ENCODE measurements at places on chromosomes 13 and 19.

- DNase-seq, result no peak
Measured at GRCh38 chr19:6677883-6678689, 8.1 kb upstream of the TNFSF14 start.

- DNase-seq, result no peak
Measured at GRCh38 chr13:43185226-43185625, 161.8 kb downstream of the DNAJC15 start.

DNA sequence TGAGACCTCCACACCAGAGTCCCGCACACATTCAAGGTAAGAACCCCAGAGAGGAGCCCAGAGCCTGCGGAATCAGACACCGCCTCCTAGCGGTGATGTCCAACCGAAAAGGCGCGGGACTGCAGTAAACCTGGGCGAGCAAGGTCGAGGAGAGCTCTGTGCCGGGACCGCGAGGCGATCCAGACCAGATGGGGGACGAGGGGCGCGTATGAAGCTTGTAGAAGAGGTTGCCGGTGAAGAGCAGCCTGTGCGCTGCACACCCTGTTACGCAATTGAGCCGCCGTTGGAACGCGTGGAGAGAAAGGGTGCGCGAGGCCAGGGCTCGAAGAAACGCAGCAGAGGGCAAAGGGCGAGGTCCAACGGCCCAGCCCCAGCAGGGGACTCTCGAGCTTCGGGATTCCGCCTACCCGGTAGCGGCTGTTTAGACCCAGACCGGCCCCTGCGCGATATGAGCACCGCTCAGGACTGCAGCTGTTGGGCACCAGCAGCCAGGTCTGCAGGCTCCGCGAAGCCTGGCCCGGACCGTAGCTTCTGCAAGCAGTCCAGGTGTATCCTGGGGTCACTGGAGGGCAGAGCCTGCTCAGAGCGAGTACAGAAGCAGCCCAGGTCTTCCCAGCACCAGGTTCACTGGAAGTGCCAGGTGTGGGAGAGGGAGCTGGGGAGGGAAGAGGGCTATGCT lies 65.9 kb upstream of the ZNF599 start:
- no peak for DNase-seq

DNA sequence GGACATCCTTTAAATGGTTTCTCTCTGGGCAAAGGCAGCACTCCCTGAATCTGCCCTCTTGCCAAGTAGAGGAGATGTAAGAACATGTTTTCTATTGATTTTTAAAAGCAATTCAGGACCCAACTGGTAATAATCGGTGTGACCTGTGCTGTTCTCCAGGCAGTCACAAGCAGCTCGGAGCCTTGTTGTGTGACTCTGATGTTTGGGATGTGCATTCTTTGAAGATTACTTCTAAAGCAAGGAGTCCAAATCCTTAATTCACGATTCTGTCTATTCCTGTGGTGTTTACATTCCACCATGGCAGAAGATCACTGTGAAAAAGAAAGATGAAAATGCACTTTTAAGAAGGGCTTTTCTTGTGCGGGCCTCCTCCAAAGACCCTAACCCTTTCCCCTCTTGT lies 122.3 kb upstream of the ZNF536 start:
- no peak for DNase-seq

DNA sequence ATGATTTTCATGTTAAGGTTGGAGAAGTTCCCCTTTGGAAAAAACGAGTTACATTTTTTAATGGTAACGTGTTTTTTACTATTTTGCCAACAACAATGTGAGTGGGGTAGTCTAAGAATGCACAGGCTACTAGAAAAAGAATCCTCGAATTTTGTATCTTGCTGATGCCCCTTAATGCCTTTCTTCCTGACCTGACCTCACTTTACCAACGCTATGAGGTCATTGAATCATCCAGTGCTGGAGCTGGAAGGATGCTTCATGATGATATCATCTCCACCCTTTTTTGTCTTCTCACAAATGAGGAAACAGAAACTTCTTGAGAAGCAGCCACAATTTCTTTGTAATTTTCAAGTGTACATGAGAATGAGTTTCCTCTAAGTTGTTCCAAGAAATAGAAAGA lies 8.2 kb upstream of the UBL3 start:
- DNase-seq, result no peak

DNA sequence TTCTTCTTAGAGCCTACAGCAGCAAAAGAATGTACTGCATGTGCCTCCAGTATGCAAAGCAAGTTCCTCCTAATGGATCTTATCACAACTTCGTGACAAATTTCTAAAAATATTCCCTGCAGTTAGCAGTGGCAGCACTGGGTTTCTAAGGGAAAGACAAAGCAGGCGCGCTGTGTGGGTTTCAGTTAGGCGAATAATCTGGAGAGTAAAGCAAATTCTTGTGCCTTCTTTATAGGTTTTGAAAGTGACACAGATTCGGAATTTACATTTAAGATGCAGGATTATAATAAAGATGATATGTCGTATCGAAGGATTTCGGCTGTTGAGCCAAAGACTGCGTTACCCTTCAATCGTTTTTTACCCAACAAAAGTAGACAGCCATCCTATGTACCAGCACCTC lies 167.9 kb downstream of the LMO7 start:
- no peak for DNase-seq

GRCh38 chr13:47718556-47718955 lies 282.5 kb downstream of the SUCLA2 start:
- DNase-seq, result no peak

GRCh38 chr13:30410705-30411125 lies 11.6 kb upstream of the UBE2L5 start:
- no peak for DNase-seq

- no peak for DNase-seq
Measured at GRCh38 chr19:45782820-45783785, 813 bp upstream of the DMPK start.

- DNase-seq, result no peak
Measured at GRCh38 chr13:30074955-30075614, 224.7 kb upstream of the UBL3 start.

GRCh38 chr19:11296264-11296663 lies 304 bp downstream of the TSPAN16 start:
- DNase-seq, result no peak

DNA sequence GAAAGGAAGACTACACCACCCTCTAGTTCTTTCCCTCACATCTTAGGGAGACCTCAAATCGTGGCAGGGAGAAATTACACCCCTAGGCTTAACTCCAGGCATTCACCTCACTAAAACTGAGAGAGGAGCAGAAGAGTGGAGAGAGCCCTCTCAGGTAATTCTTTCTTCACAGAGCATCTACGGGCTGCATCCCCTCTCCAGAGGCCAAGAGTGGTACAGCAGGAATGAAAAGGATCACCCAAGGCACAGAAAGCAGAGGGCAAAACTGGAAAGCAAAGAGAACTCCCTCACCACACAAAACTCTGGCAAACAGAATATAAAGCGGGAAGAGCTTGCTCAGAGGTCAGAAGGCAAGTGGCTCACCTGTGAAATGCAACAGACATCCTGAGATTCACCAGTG lies 661.2 kb downstream of the TBC1D4 start:
- no peak for DNase-seq

DNA sequence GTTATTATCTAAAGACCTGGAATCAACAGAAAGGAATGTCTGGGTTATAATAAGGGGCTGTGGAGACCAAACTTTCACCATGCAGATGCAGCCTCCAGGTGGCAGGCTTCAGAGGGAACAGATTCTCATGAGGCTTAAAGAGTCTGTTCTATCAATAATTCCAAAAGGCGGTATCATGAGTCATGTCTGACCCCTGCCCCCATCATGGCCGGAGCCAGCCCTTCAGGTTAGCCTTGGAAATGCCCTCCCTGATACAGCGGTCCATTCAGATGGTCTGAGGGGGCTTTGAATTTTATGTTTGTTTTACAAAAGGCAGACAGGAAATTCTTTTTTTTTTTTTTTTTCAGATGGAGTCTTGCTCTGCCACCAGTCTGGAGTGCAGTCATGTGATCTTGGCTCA lies 21.7 kb upstream of the LAMP1 start:
- DNase-seq, result no peak

DNA sequence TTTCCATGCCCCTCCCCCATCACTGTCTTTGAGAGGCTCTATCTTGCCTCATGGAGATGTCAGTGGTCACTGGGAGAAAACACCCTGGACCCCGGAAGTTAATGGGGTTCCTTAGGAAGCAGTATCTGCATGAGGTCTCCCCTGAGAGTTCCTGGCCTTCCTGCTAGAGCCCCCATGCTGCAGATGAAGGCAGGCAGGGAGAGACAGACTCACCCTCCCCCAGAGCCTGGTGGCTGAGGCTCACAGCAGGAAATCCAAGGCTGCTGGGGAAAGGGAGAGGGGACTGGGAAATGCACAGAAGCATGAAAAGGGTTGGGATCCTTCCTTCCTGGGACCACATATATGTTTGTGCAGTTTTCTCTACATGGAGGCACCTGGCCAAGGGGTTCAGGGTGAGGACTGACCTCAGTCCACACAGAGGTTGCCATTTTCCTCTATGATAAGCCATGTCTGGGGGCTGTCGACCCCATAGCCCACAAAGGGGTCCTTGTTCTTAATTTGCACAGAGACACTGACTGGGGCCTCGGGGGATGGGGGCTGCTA lies 95.4 kb downstream of the RNASEH2B start:
- DNase-seq, result no peak

- DNase-seq, result no peak
Measured at GRCh38 chr13:35865341-35866240, 265.6 kb downstream of the DCLK1 start.

Measured in NCI-H1048 (cell line).